ENCODE measurements at places on chromosomes 16 and 17.

DNA sequence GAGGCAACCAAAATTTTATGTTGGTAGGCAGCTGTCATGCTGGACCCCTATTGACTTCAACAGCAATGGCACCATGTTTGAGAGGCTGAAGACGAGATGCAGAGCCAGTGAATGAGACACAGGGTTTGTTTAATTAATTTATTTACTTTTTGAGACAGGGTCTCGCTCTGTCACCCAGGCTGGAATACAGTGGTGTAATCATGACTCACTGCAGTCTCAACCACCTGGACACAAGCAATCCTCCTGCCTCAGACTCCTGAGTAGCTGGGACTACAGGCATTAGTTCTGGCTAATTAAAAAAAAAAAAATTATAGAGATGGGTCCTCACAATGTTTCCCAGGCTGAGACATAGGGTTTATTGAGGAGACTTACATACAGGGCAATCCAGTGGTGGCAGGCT, 36.2 kb upstream of the PPM1D start:
- no peak for DNase-seq

DNA sequence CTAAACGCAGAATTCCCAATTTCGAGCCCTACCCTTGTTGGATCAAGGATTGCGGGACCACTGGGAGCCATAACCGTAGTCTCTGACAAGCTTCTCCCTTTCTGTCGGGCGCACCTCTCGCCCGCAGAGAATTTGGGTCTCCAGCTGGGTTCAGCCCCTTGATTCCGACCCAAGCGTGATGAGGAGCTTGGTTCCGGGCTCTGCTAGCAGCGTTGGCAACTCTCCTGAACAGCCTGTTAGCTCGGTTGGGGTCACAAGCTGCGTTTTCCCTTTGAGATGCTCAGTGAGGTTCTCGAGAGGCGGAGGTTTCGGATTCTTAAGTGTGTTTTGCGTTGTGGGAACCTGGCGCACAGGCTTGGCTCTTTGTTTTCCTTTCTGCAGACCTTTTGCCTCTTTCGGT, 655 bp downstream of the ATXN1L start:
- no peak for DNase-seq

GRCh38 chr17:63780507-63780906, 6.5 kb downstream of the DDX42 start:
- no peak for DNase-seq

- no peak for DNase-seq
Measured at GRCh38 chr16:68592466-68593337, 52.4 kb upstream of the CDH3 start.

GRCh38 chr16:27595993-27596392, 46.0 kb downstream of the KATNIP start:
- DNase-seq: no peak

GRCh38 chr16:86647561-86647960, 69.2 kb downstream of the FOXL1 start:
- peak; percentile 24 for DNase-seq

DNA sequence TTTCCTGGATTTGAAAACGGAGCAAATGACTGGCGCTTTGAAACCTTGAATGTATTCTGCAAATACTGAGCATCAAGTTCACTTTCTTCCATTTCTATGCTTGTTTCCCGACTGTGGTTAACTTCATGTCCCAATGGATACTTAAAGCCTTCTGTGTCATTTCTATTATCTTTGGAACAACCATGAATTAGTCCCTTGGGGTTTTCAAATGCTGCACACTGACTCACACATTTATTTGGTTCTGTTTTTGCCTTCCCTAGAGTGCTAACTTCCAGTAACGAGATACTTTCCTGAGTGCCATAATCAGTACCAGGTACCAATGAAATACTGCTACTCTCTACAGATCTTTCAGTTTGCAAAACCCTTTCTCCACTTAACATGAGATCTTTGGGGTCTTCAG, 32.3 kb downstream of the BRCA1 start:
- DNase-seq: no peak

DNA sequence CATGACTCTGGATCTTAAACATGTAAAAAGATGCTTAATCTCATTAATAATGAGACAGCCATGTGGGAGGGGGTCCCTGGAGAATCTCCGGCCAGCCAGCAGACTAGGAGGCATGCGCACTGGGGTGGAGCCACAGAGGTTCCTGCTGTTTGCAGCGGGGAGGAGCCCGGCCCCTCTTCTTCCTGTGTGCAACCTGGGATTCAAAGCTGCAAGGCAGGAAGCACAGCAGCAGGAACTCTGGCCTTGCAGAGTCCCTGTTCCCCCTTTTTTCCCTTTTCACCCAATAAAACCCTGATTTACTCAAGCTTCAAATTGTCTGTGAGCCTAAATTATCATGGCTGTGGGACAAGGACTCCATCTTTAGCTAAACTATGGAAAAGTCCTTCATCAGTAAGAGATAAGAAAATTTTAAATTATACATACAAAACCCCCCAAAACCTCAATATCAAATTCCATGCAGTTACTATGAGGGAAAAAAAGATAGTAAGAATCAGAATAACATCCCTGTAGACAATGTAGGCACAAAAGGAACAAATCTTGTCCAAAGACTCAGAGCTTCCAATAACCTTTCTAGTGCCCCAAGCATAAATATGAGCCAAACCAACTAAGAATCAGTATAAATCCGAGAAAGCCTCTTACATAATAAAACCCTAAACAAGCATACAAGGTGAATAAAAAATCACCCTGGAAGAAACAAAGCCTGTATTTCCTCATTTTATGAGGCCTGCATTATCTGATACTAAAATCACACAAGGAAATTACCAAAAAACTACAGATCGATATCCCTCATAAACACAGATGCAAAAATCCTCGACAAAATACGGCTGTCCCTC, 12.1 kb downstream of the CFDP1 start:
- peak; percentile 72 for DNase-seq

DNA sequence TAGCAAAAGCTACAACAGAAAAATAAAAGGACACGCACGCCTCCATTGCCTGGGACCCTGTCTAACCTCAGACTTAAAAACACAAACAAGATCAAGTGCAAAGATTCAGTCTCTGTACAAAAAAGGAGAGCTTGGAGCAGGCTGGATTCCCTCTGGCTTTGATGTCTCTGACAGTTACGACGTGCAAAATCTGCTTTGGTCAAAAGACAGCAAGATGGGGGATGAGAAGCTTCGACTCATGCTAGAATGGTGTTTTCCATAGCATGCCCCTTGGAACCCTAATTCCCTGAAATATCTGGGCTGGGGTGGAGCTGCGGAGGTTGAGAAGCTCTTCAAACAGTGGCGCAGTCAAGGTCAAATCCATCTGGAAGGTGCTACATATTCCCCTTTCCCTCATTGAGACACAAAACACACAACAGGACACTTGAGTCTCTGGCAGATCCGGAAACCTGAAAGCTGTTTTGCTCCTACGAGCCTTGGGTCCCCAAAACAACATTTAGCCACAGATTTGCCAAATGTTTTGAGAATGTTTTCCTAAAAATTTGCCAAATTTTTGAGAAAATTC, 9.1 kb downstream of the MYH11 start:
- DNase-seq: no peak

- DNase-seq: no peak
Measured at GRCh38 chr17:76957678-76958464, 89.7 kb downstream of the MGAT5B start.

- DNase-seq: no peak
Measured at GRCh38 chr16:58824201-58824600, 90.1 kb upstream of the GOT2 start.

DNA sequence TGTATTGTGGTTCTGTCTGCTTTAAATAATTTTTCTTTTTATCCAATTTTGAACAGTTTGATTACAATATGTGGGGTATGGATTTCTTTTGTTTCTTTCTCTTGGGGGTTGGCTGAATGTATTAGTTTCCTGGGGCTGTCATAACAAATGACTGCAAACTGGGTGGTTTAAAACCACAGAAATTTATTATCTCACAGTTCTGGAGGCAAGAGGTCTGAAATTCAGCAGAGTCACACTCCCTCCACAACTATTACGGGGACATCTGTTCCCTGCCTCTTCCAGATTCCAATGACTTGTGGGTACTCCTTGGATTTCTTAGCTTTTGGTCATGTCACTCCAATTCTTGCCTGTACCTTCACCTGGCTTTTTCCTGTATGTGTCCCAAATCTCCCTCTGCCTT, 23.7 kb downstream of the COX11 start:
- no peak for DNase-seq

DNA sequence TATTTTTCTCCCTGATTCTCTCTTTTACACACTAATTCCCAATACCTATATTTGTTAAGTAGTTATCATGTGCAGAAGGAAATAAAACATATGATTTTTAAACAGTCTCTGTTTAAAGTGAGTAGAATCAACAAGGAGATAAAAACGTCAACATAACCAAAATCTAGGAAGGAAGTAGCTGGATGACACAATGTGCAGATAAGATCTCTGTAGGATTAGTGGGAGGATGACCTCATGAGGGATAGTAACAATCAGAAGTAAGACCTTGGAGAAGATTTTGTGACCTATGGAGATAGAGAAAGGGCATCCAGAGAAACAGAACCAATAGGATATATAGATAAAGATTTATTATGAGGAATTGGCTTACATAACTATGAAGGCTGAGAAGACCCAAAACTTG, 262.6 kb upstream of the CDH11 start:
- no peak for DNase-seq
